ENCODE measurements at places on chromosomes 4 and X.

DNA sequence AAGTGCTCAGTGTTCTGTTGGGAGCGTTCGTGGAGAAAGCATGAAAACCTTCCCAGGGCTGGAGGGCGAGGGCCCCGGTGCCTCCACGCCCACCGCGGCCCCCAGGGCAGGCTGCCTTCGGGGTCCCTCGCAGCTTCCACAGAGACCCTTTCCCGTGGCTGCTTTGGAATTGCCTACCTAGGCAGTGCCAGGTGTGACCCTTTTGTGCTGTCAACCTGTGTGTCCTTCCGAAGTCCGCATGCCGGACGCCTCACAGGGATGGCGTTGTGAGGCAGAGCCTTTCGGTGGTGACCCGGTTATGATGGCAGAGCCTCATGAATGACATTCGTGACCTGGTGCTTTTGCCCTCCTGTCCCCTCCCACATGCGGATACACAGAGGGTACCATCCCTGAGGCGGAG, 17.4 kb downstream of the TMEM175 start:
- DNase-seq = no peak

GRCh38 chr4:15756361-15756861, 21.7 kb upstream of the CD38 start:
- no peak for DNase-seq

- peak; percentile 25 for DNase-seq
Measured at GRCh38 chrX:101057093-101057714, 5.3 kb upstream of the TRMT2B start.

GRCh38 chr4:141761926-141762325, 125.5 kb downstream of the IL15 start:
- no peak for DNase-seq

GRCh38 chrX:85865324-85865723, 182.0 kb downstream of the CHM start:
- DNase-seq = no peak

GRCh38 chrX:112120721-112121120, 38.1 kb upstream of the TRPC5 start:
- DNase-seq = no peak

GRCh38 chr4:5955856-5956255, 62.4 kb downstream of the C4orf50 start:
- DNase-seq = no peak

DNA sequence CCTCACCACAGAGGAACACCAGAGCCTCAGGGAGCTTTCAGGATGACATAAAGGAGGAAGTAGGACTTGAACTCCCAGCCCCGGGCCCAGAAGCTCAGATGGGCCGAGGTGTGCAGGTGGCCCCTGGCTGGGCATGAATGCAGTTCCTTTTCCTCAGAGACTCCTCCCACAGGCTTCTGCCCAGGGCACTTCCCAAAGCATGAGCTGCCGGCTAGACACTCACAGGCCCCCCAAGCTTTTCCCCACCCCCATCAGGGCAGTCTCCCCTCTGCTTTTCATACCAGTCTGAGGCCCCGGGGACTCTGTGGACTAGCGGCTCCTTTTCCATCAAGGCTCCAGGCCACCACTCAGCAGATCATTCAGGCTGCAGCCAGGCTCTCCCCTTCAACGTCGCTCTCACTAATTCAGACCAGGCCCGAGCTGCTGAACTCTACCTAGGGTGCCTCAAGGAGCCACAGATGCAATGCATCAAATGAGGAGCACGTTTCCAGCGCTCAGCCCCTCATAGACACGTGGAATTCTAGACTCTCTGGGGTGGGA, 36.9 kb downstream of the HMX1 start:
- DNase-seq = no peak

- peak; percentile 11 for DNase-seq
Measured at GRCh38 chrX:100931218-100931924, 2.7 kb upstream of the XKRX start.

DNA sequence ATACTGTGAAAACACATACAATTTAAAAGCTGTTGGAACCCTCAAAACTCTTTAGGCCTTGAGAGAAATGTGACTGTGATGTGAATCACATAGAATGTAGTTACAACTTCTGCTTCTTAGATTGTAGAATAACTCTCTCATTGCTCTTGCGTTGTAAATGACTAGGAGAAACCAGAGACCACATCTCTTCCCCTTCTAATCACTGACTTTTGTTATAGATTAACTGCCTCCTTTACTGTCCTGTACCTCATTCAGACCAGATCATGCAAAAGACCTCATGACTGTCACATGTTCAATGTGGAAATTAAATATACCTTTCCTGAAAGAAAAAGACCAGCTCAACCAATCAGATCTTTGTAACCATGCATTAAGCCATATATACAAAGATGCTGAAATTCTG, 43.2 kb upstream of the NEIL3 start:
- DNase-seq = no peak

DNA sequence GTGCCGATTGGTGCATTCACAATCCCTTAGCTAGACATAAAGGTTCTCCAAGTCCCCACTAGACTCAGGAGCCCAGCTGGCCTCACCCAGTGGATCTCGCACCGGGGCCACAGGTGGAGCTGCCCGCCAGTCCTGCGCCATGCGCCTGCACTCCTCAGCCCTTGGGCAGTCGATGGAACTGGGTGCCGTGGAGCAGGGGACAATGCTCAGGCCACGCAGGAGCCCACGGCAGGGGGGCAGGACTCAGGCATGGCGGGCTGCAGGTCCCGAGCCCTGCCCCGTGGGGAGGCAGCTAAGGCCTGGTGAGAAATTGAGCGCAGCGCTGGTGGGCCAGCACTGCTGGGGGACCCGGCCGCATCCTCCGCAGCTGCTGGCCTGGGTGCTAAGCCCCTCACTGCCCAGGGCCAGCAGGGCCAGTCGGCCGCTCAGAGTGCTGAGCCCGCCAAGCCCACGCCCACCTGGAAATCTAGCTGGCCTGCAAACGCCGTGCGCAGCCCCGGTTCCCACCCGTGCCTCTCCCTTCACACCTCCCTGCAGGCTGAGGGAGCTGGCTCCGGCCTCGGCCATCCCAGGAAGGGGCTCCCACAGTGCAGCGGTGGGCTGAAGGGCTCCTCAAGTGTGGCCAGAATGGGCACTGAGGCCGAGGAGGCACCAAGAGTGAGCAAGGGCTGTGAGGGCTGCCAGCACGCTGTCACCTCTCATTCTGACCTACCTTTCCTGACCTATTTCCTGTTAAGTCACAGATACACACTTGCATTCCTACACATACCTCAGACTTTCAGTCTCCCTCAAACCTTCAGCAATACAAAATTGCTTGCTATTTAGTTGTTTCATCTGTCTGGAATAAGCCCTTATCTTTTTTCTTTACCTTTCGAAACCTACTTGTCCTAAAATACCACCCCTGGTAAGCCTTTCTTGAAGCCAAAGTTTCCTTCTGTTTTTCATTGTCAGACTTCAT, 20.7 kb downstream of the UBE2K start:
- no peak for DNase-seq

GRCh38 chrX:5780821-5781220, 447.8 kb downstream of the NLGN4X start:
- no peak for DNase-seq

GRCh38 chr4:28117084-28117682, 1256.5 kb downstream of the STIM2 start:
- DNase-seq = no peak

DNA sequence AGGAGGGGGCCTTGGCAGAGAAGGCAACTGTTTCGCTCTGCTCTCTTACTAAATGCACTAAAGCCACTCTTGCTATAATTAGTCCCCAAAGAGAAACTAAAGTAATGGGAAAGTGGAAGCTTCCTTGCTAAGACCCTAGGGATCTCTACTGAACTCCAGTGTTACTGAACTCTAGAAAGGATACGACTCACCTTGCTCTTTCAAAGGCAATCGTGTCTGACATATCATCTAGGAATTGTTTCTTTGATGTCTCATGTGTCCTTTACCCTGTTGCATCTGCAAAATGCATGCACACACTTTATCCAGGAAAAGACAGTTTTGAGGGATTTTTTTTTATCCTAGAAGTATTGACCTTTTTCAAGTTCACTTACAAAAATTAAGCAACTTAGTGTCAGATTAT, 148.1 kb upstream of the FAM9B start:
- no peak for DNase-seq

DNA sequence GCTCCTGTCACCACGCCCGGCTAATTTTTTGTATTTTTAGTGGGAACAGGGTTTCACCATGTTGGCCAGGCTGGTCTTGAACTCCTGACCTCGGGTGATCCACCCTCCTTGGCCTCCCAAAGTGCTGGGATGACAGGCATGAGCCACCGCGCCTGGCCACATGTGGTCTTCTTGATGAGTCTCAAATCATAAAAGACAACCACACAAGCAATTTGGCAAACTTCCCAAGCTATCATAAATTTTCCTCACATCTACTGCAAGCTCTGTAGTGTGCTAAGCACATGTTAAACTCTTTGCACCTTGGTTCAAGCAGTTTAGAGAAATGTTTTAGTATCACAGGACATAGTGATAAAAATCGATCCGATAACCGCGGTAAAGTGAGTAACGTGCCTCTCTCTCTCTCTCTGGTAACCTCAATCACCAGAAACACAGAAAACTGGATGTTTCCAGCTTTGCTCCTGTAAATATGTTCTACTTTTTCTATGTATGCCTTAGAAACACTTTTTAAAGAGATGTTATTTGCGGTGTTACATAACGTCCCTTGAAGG, 256.8 kb downstream of the DHRSX start:
- DNase-seq = no peak

- DNase-seq = no peak
Measured at GRCh38 chr4:54986095-54986846, 139.1 kb downstream of the KDR start.

GRCh38 chrX:136694431-136695087, 46.6 kb downstream of the CD40LG start:
- no peak for DNase-seq

GRCh38 chr4:156538210-156538609, 433.4 kb downstream of the PDGFC start:
- DNase-seq = no peak

DNA sequence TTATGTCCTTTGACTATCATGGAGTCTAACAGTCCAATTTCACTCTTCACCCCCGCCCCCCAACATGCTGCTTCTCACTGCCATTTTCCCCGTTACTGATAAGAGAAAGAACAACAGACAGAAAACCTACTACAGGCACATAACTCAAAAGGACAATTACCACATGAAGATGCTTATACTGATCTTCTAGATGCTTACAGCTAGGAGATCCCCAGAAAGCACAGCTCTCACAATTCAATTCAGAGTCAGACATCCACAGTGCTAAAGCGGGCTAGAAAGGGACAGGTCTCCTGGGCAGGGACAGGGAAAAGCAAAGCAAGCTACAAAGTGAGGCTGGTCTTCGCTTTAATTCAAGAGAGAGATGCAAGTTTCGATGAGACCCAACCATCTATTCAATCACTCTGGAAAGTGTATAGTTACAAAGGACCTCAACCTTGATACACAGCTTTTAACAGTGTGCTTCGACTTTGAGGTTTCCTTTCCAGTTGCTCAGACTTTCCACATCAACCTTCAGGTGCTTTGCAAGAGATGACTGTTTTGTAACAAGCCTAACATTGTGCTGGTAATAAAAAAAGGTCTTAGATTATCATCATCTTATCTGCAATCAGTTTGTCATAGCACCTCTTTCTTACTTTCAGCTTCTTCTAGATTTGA, 60.9 kb downstream of the LEF1 start:
- DNase-seq = no peak

- DNase-seq = no peak
Measured at GRCh38 chr4:125837493-125838201, 522.9 kb downstream of the FAT4 start.

DNA sequence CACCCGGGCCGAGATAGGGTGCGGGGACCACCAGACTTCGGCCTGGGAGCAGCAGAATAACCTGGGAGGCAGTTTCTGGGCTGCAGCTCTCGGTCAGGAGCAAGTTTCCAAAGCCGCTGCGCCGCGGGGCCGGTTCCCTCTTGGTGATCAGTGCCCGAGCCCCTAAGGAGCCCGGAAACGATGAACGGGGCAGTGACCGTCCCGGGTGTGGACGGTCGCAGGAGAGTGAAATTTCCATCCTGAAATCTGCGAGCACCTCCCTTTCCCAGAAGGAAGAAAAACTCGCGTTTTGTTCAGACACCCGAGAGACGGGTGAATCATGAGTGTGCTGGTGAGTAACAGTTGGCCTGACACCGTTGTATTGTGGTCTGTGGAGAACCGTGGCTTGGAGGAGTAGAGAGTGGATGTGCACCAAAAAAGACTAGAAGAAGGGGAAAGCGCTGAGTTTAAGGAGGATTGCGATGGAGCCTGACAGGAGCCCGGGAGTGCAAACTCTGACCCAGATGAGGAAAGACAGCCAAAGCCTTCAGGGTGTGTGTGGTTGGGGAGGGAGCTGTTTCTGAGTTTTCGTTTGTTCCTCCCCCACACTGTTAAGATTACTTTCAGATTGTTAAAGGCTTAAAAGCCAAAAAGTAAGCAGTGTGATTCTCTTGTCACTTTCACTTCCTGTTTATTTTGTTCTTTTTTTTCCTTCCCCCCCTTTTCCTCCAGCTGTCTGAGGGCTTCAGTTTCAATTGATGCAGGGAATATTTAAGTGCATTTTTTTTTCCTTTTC, 828 bp downstream of the MCUB start:
- DNase-seq = peak; percentile 65

DNA sequence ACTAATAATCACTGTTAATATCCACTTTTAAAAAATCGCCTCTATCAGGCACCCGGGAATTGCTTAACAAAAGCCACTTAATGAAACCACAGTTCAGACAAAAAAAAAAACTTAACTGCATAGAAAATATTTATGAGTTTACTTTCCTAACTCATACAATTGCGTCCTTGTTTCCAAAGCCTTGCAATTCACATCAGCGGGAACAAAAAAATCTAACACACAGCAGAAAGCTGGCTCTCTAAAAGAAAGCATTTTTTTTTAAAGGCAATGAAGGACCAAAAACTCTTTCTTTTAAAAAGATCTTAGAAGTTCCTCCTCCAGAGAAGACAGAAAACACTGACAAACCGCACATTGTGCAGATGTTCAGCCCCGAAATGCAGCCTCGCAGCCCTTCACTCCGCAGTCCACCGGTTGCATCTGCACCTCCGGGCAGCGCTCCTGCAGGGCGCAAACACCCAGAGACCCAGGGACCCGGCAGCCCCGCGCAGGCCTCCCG, 812 bp downstream of the FAT1 start:
- DNase-seq = no peak

- DNase-seq = no peak
Measured at GRCh38 chrX:23287191-23287725, 47.4 kb upstream of the PTCHD1 start.

DNA sequence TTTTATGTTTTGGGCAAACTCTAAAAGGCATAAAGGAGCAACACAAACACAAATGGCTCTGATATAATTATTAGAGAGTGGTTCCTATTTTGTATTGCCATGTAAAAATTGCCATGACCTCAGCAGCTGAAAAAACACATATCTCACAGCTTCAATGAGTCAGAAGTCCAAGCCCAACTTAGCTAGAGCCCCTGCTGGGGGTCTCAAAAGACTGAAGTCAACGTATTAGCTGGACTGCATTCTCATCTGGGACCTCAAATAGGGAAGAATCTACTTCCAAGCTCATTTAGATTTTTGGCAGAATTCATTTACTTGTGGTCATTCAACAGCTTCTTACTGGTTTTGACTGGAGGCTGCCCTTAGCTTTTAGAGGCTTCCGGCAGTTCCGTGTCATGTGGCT, 47.4 kb downstream of the FREM3 start:
- no peak for DNase-seq

All from GM12891 (cell line).